ENCODE measurements at places on chromosomes 16 and 17. TPM values are rescaled to one million over a fixed set of nuclear protein-coding genes. Genes with fewer than 3 reads are reported as not detected.

DNA sequence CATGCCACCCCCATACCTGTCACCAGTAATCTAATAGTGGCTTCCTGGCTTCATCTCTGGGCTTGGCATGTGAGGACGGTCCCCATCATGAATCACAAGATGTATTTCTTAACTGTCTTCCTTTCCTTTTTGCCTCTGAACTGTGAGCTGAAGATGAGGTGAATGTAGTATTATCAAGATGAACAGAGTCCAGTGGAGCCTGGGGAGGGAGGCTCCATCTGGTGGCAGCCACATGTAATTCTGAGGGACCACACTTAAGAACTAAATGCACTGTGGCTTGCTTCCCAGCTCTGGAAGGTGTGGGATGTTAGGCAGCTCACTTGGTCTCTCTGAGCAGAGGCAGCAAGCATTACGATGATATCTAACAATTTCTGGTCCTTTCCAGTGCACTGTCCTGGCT is 354.9 kb upstream of the ASIC2 start:
- no peaks in the 10 kb centered on the region for H3K36me3 ChIP-seq
- H3K4me1 ChIP-seq: no peaks in the 10 kb centered on the region
- H3K27ac ChIP-seq: no peak overlapping the region

DNA sequence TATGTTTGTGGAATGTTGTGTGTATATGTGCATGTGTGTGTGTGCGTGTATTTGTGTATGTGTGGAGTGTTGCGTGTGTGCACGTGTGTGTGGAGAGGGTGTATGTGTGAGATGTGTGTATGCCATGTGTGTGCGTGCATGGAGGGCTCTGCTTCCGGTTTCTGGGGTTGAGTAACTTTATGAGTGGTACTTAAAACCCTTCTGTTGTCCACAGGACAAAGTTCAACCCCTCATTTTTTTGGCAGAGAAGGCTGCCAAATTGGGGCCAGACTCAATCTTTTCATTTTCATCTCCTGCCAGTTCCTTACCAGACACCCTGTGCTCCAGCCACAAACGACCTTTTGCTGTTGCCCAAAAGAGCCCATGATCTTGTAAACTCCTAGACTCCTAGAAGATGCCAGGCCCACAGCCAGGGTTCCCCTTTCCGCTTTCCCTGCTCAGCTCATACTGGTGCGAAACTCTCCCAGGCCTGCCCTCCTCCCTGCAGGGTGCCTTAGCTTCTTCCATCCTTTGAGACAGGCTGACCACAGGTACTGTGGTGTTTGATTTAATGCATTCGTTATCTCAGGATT is 100.2 kb downstream of the CMIP start:
- H3K27ac ChIP-seq: peak overlapping the region; percentile 19
- peaks cover 39% of the 10 kb centered on the region for H3K4me1 ChIP-seq
- no peaks in the 10 kb centered on the region for H3K27me3 ChIP-seq

DNA sequence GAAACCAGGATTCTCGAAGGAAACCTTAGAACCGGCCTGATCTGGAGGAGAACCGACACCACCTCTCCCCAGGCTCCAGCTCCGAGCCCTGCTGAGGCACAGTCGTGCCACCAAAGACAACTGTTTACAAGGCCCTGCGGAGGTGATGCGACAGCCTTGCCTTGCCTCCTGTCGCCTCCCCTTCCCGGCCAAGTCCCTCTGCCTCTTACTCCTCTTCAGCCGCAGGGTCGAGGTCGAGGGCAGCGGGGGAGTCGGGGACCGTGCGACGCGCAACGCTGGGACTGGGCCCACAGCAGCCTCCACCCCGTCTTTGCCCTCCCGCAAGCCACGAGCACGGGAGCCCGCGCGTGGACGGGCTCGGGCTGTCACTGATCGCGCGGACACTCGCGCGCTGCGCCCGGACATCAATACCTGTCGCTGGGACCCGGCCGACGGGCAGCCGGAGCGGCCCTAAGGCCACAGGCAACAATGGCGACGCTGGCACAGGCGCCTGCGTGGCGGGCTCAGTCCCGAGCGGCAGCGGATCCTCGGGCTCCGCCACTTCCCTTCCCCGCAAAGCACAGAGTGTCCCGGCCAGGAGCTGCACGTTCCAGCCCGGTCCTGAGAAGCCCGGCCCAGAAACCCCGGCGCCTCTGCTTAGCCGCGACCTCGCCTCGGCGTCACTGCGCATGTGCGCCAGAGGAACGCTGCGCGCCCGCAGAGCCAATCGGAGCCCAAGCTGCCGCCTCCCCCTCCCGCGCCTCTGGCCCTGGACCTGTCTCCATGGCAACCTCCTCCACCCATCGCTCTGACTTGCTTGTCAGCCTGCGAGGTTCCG is at the start of gene ZNF287:
TSS of gene ZNF287 (minus strand) at position 664 of the 817 bp plus-strand sequence. CDS start 1,473 bp downstream, outside the sequence.
- peak within 1 kb of the TSS; percentile 82 for H3K4me3 ChIP-seq
- H3K4me1 ChIP-seq: peaks cover 15% of the 10 kb centered on the region
- peaks cover 13% of the 10 kb centered on the region for H3K27me3 ChIP-seq
- peak; percentile 94 for DNase-seq
- peak within 1 kb of the TSS; percentile 28 for H3K27ac ChIP-seq

GRCh38 chr17:82490512-82491195 is 28.9 kb upstream of the FOXK2 start:
- peaks cover 29% of the 10 kb centered on the region for H3K4me1 ChIP-seq
- no peak overlapping the region for H3K4me3 ChIP-seq
- H3K36me3 ChIP-seq: peaks cover 6% of the 10 kb centered on the region
- no peak for DNase-seq
- H3K27me3 ChIP-seq: no peaks in the 10 kb centered on the region

GRCh38 chr17:36942019-36942599 is 4.8 kb downstream of the LHX1 start:
- no peak overlapping the region for H3K27ac ChIP-seq
- DNase-seq: no peak
- peaks cover 53% of the 10 kb centered on the region for H3K27me3 ChIP-seq
- peak overlapping the region; percentile 56 for H3K4me3 ChIP-seq

DNA sequence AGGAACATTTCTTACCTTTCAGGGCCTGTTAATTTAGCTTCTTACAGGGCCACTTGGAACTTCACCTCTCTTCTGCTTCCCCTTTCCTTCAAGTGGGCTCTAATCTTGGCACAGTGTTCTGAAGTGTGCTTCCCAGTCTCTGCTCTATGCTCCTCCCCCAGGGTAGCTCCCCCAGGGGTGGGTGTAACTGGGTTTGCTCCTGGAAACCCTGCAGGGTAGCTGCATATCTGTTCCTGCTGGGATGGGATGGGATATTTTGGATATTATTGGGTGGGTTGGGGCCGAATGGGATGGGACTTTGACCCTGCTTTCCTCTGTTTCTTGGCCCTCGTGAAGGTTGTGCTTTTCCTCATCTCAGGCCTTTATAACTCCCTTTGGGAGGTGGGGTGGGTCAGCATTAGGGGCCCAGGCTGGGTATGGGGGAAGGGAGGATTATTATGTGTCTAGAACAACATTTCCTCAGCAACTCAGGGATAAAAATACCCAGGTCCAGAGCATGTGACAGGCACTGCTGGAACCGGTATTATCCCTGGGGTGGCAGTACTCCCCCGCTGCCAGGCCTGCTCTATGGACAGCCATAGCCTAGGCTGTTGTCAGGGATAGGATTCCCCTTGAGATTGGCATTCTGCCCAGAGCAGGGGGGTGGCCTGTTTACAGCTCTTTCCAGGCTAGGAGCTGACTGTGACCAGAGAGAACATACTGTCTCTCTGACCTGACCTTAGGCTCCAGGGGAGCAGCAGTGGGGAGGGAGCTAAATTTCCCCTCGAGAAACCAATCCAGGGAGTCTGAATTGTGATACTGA is 5.0 kb downstream of the NFE2L1 start:
- peak overlapping the region; percentile 57 for H3K4me3 ChIP-seq
- H3K36me3 ChIP-seq: peaks cover 23% of the 10 kb centered on the region
- H3K27ac ChIP-seq: peak overlapping the region; percentile 60
- no peaks in the 10 kb centered on the region for H3K27me3 ChIP-seq
- no peak for DNase-seq

- peaks cover 17% of the 10 kb centered on the region for H3K4me1 ChIP-seq
- H3K27ac ChIP-seq: no peak within 1 kb of the TSS
- H3K36me3 ChIP-seq: no peaks in the 10 kb centered on the region
- no peak for DNase-seq
- H3K27me3 ChIP-seq: no peaks in the 10 kb centered on the region
Measured at GRCh38 chr17:82317394-82318168, at the start of gene CD7. CD7 (minus strand) TSS chr17:82317608; CDS start chr17:82317495, 113 bp downstream.

DNA sequence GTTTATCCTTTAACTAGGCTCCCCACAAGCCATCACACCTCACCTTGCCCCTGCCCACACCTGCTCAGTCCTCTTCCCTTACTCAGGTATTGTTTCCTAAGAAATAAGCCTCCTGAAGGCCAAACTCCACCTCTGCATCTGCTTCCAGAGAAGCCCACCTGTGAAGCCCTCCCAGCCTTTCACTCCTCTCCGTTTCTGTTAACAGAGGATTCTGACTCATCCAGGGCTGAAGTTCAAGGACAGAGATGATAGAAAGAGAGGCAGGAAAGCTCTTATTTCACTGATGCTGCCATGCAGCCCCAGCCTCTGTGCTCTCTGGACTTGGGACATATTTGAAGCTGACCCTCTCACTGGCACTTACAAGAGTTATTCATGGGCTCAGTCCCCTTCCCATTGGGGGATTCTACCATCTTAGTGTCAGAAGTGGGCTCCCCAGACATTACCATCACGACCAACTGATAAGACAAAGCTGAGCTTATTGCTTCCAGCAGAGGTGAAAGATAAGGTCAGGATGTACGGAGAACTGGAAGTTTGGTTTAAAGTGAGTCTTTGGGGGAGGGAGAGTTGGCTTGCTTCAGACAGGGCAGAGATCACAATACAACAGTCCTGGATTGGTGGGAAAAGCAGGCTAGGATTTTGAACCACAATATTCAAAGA is 35.3 kb upstream of the XYLT2 start:
- DNase-seq: no peak
- peaks cover 9% of the 10 kb centered on the region for H3K4me1 ChIP-seq
- H3K27ac ChIP-seq: peak overlapping the region; percentile 43

GRCh38 chr17:9818760-9819159 is 3.1 kb downstream of the GSG1L2 start:
- peaks cover 13% of the 10 kb centered on the region for H3K27me3 ChIP-seq
- H3K36me3 ChIP-seq: no peaks in the 10 kb centered on the region
- no peak for DNase-seq
- no peak overlapping the region for H3K4me3 ChIP-seq

- no peak overlapping the region for H3K27ac ChIP-seq
- no peaks in the 10 kb centered on the region for H3K36me3 ChIP-seq
- H3K27me3 ChIP-seq: peaks cover 3% of the 10 kb centered on the region
- H3K4me3 ChIP-seq: no peak overlapping the region
Measured at GRCh38 chr17:68172461-68172954, 75.3 kb upstream of the AMZ2 start.

DNA sequence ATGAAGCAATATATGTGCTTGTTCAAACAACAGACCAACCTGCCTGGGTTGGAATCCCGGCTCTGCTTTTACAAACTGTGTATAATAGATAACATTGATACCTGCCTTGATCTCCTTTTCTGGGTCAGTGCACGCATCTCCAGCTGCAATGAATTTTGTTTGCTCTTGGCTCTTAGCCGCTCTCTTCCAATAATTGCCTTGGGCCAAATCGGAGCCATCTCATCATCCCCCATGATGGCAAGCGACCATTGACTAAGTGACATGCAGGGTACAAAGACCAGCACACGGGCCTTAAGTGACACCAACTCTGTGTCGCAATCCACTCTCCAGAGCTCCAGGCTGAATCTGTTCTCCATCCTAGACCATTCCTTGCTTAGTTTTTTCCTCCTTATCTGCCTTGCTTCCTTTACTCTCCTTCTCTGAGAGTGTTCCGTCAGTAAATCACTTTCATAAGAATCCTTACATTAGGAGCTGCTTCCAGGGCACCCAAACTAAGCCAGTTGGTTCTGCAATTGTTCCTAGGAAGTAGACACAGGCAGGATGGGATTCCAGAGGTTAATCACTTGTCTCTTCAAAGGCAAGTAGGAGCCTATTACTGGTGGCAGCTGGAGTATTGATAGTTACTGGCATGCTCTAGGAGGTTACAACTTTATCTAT is 134.2 kb downstream of the ABCA8 start:
- H3K4me1 ChIP-seq: no peaks in the 10 kb centered on the region
- H3K36me3 ChIP-seq: no peaks in the 10 kb centered on the region
- no peak overlapping the region for H3K4me3 ChIP-seq

DNA sequence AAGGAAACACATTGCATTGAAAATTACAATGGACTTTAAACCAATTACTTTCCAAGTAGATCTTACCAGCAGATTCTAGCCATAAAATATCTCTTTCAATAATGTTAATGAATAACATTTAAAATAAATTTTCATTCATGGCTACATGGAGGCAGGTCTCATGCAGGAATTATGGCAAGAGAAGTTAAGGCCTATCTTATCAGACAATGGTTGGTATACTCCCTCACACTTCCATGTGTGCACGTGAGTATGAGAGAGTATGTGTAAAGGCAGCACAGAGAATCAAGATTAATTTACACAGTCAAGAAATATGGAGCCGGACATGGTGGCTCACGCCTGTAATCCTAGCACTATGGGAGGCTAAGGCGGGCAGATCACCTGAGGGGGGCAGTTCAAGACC is 76.5 kb downstream of the HELZ start:
- no peaks in the 10 kb centered on the region for H3K27me3 ChIP-seq
- DNase-seq: no peak
- H3K27ac ChIP-seq: no peak overlapping the region
- H3K4me1 ChIP-seq: peaks cover 22% of the 10 kb centered on the region
- H3K4me3 ChIP-seq: no peak overlapping the region
- peaks cover 18% of the 10 kb centered on the region for H3K36me3 ChIP-seq

DNA sequence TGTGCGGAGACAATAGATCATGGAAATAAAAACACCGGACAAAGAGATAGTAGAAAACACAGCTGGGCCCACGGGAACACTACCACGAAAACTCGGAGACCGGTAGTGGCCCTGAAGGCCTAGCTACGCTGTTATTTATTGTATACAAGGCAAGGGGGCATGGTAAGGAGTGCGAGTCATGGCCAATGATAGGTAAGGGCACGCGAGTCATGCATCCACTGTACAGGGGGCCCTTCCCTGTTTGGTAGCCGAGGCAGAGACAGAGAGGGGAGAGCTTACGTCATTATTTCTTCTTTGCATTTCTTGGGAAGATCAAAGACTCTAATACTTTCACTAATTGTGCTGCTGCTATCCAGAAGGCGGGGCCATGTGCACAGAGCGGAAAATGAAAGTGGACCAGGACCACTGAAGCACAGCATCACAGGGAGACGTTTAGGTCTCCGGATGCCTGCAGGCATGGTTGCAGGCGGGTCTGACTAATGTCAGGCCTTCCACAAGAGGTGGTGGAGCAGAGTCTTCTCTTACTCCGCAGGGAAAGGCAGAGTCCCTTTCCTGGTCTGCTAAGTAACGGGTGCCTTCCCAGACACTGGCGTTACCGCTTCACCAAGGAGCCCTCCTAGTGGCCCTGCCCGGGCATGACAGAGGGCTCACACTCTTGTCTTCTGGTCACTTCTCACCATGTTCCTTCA is 74.4 kb upstream of the ARL4D start:
- H3K27me3 ChIP-seq: peaks cover 14% of the 10 kb centered on the region
- no peak overlapping the region for H3K4me3 ChIP-seq
- no peaks in the 10 kb centered on the region for H3K36me3 ChIP-seq

DRC3 gene
- 0.47 TPM for total RNA-seq

PHF23 gene
- 40.1 TPM for total RNA-seq

RPL26 gene
- 884 TPM for total RNA-seq

All from natural killer cell treated with Interleukin-12 subunit alpha and Interleukin-12 subunit beta and Interleukin-15 and Interleukin-18, amount 100 ng/mL, for 72 hours (primary cell).